ENCODE measurements at places on chromosomes 6 and 20.

DNA sequence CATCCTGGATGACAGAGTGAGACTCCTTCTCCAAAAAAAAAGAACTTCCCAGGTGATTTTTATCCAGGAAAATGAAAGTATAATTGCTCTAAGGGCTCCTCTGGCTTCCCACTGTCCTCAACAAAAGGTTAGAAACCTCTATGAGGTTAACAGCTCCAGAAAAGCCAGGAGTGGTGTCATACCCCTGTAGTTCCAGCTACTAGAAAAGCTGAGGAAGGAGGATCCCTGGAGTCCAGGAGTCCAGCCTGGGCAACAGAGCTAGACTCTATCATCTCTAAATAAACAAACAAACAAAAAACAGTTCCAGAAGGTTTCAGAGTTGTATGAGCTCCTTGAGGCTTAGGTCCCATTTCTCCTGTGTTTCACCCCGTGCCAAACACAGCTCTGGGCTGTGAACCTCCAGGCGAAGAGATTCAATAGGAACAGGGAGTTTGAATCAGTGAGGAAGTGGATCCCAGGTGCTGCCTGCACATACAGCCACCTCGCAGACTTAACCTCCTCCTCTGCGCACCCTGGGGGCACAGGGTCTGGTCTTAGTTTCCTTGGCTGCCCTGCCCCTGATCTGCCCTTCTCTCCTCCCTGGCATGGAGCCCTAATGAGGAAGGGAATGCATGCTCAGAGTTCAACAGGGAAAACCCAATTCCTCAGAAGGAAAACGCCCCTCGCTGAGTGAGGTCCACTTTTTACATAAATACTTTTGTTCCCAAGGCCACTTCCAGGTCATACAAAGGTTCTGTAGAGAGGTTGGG lies 31.0 kb downstream of the ZC3H12D start:
- no peak for DNase-seq

DNA sequence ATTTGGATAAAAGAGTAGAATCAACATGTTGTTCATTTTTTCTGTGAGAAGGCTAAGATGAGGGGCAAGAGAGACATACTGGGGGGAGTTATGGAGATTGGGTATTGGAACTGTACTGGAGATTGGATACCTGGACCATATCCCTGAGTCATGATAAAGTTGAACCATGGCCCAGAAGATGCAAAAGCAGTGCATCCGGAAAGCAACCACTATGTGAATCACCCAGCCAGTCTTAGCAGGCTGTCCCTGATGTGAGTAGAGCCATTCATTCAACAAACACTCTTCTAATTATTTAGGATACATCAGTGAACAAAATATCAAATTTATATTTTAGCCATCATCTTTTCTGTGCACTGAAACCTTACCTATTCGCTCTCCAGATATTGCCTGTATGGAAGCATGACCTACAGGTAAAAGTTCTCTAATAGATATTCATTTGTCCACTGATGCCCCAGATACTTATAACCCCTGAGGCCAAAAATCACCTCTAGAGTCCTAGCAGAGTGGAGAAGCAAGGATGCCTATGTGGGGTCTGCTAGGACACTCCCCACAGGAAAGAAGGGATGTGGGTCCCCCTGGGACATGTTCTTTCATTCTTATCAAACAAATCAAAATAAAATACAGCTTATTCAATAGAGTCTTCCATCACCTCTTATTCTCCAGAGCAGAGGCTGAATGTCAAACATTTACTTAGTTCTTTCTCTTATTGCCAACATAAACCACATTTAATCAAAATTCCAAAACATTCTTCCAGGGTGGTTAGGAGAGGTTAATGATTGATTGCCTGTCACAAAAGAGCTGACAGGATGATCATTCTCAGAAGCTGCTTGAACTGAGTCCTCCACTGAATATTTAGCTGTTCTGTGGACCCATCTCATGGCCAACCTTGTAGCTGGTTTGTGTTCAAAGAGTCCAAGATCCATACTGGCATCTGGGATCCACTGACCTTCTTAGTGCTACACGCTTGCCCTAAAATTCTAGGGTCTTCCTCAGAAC lies 37.0 kb upstream of the PKHD1 start:
- DNase-seq: no peak

DNA sequence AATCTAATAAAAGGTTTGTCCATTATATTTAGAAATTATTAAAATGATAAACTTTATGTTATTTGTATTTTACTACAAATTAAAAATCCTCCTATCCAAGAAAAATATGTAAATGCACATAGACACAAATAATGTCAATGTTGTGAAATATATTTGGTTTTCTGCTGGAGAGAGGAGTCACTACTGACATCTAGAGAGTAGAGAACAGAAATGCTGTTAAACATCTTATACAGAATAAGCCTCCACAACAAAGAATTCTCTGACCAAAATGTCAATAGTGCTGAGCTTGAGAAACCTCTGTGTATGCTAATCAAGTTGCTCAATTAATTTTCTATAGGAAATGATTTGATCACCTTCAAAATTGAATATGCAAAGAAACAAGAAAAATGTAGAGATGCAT lies 12.4 kb downstream of the HTR1B start:
- no peak for DNase-seq

DNA sequence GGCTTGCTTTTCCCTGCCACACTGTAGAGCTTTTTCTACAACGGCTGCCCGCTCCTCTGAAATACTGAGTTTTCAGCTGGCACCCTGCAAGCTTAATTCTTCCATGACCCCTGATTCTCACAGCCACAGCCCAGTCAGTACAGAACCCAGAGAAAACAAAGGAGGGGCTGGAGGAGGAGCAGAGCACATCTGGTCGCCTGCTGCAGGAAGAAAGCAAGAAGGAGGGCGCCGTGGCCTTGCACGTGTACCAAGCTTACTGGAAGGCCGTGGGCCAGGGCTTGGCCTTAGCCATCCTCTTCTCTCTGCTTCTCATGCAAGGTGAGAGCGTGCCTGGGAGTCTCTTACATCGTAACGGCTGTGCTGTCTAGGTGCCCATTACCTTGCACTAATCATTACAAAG lies 11.3 kb downstream of the DLK2 start:
- DNase-seq: no peak

GRCh38 chr6:144330017-144330987 lies 45.2 kb downstream of the UTRN start:
- DNase-seq: no peak

DNA sequence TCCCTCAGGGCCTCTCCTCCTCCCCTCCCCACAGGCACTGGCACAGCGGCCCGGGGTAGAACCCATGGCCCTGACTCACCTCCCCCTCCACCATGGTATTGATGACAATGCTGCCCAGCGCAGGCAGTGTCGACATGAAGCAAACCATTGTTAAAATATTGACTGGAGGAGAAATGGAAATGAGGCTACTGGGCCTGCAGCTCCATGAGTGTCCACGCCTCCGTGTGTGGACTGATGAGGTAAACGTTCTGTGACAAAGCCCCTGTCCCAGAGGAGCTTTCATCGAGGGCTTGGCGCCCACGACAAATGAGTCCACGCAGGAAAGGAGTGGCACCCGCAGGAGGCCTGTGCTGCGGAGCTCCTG lies 402.7 kb downstream of the TAF4 start:
- no peak for DNase-seq

- DNase-seq: peak; percentile 91
Measured at GRCh38 chr6:3157131-3157933, at the start of gene TUBB2A. TUBB2A (minus strand) TSS chr6:3157544; CDS start chr6:3157463, 81 bp downstream.

GRCh38 chr6:136893187-136893586 lies 28.9 kb upstream of the SLC35D3 start:
- no peak for DNase-seq

DNA sequence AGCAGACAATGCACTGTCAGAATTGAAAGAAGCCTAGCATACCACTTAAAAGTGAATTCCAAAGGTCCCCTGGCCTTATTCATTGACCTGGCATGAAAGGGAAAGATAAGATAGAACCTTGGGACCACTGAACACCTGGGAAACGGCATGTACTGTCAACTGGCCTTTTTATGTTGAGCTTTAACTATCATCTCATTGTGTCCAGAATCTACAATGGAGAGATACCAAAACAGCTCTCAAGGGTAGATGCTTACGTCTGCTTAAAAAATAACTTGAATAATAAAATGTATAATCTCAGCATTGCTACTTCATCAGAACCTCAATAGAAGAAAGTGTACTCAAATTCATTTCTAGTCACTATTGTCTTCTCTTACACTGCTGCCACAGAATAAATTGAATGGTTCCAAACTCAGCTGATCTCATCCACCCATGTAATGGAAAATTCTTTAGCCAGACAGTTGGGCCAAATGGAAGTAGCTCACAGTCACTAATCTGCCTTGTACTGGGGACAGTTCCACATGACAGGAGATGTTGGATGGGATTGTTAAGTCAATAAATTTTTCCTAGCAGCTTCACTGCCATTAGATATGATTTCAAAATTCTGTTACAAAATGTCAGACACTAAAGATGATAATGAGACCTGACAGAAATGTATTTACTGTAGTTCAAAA lies 93.8 kb downstream of the MLIP start:
- DNase-seq: no peak

DNA sequence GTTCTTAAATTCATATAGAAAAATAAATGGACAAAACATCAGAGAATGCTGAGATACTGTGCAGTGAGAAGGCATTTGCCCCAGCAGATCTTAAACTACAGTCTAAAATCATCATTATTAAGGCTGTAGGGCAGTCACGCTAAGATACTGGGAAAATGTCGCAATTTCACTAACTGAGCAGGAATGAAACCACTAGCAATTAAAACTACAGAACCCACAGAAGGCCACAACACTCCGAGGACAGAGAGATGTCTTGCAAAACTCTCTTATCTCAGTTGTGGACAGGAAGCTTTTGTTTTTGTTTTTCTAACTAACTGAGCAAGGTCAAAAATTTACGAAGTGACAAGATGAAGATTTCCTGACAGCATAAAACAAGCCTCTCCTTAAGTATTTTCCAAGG lies 18.2 kb downstream of the GNAS-AS1 start:
- DNase-seq: no peak

Data from activated CD8-positive, alpha-beta memory T cell treated with anti-CD3 and anti-CD28 coated beads, Interleukin-2, amount 50 U/mL, for 4 hours (primary cell).